ENCODE measurements at places on chromosomes 7 and 10.

- DNase-seq, result no peak
Observed at GRCh38 chr10:119693262-119693957, 32.4 kb upstream of the INPP5F start.

DNA sequence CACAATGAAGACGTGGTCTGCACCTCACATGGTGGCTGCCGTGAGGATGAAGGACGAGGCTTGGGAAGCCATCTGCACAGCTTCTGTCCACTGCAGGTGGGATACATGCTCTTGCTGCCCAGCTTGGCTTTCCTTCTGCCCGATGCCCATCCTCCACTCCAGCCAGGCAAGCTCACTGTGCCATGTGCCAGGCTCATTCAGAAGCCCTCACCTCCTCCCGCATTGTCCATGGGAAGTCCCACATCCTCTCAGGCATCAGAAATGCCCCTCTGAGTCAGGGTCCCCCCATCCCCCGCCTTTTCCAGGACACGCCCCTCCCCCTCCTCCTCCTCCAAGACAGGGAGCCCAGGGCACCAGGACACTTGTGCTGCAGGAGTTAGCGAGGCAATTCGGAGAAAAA, 4.6 kb upstream of the NOM1 start:
- no peak for DNase-seq

DNA sequence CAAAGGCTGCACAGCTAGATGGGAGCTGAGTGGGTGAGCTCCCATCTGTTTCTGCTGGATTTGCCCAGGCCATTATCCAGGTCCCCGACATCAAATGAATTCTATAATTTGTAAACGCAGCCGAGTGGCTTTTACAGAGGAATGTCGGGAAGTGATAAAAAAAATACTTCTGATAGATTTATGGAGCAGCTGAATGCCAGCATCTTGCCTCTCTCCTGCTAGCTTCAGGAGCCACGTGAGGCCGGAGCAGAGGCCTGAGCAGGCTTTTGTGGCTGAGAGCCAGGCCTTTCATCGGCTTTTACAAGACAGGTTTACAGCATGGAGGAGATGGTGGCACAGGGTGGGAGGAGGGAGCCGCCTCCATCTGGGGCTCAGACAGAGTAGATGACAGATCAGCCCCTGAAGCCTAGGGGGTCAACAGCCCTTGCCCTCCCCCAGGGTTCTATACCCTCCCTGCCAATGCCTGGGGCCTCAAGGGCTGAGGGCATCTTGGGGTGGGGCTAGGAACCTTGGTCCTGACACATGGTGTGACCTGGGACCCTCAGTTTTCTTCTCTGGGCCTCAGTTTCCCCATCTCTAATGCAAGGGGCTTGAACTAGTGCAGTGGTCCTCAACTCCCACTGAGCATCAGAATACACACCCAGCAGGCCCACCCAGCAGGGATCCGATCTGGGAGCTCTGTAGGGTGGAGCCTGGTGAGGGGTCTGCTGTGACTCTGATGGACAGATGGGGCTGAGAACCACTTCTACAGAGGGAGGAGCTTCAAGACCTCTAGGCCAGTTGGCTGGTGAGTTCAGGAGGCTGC, 44.2 kb upstream of the PCBD1 start:
- no peak for DNase-seq

DNA sequence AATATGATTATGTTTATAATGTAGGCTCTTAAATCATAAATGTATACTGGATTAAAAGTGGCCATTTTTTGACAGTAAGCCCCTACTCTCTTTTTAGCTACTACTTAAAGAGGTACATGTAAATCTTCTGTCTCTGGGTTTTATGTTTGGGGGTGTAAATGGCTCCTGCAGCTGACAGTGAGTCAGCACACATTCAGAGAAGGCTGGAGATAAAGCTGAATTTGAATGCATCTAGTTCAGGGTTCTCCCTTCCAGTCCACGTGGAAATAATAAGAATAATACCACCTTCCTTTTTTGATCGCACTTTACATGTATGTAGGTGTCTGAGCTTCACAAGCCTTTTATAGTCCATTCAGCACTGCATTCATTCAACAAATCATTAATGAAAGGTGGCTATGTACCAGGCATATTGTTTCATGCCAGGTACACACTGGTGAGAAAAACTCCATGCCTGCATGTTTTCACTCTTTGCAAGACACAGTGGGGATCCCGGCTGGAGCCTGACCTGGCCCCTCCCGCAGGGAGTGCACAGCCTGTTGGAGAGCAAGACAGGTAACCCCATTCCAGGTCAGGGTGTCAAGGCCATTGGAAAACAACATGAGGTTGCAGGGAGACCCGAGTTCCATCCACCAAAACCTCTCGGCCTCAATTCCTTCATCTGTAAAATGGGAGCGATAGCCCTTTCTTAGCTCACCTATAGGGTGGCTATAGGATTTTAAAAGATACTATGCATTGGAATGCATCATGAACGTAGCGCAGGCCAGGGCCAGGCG, 107.5 kb upstream of the ANLN start:
- no peak for DNase-seq

GRCh38 chr10:86390337-86391120, 23.9 kb upstream of the GRID1 start:
- DNase-seq, result no peak

GRCh38 chr7:55992346-55992745, 28.0 kb downstream of the NIPSNAP2 start:
- DNase-seq, result no peak

- no peak for DNase-seq
Observed at GRCh38 chr10:54667136-54667535, 133.9 kb downstream of the PCDH15 start.

DNA sequence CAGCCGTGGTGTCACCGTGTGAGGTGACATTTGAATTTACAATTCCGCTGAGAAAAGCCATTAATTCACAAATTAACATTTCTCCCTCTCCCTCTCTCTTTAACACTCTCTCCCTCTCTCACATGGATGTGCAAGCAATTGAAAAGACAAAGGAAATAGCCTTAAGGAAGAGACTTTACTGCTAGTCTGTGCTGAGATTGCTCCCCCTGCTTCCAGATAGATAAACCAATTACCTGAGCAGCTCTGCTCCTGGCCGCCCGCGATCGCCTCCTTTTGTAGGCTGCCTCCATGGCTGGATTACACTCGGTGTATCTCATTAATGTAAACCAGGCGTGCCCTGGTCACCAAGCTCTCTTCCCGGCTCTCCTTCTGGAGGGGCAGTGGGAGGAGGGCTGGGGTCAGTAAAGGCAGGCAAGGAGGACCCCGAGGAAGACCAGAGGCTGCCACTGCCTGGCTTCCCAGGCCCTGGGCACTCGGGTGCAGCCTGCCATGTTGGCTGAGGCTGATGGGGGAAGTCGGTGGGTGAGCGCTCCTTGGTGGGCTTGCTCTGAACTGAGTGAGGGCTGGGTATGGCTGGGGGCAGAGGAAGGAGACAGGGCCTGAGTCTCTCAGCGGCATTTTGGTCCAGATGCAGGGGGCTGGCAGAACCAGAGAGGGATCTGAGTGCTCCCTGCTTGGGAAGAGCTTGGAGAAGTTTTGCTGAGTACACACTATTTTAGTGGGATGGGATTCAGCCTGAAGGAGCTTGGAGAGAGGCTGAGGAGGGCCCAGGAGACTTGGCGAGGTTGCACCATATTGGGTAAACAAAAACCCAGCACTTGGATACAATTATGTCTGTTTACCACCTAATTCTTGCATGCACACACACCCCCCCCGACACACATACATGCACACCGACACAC, 42.9 kb downstream of the PAX2 start:
- DNase-seq, result no peak

DNA sequence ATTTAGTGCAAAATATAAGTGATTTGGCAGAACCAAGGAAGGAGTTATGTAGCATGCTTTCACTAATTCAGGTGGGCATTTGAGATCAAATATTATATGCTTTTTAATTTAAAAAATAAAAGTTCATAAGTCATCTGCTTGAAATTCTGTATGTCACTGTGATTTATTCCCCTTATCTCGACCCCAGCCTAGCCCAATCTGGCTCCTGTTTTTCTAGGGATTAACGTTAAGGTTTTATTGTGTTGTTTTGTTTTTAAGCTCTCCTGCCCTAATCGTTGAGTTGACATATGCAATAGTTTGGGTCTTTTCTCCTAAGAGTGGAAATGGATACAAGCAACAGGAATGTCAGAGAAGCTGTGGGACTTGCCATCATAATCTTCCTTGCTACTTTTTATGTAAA, 42.6 kb downstream of the WIPF3 start:
- no peak for DNase-seq

DNA sequence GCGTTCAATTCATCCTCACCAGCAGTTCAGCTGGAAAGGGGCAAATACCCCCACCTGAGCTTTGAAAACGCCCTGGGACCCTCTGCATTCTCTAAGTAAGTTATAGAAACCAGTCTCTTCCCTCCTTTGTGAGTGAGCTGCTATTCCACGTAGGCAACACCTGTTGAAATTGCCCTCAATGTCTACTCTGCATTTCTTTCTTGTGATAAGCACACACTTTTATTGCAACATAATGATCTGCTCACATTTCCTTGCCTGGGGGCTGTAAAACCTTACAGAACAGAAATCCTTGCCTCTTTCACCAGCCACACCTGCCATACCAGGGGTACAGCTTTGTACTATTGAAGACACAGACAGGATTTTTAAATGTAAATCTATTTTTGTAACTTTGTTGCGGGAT, 155.8 kb upstream of the LANCL2 start:
- DNase-seq, result no peak

GRCh38 chr7:107661865-107662379, 1.3 kb downstream of the SLC26A4 start:
- DNase-seq, result no peak

- no peak for DNase-seq
Observed at GRCh38 chr10:62199584-62199983, 69.1 kb downstream of the RTKN2 start.

DNA sequence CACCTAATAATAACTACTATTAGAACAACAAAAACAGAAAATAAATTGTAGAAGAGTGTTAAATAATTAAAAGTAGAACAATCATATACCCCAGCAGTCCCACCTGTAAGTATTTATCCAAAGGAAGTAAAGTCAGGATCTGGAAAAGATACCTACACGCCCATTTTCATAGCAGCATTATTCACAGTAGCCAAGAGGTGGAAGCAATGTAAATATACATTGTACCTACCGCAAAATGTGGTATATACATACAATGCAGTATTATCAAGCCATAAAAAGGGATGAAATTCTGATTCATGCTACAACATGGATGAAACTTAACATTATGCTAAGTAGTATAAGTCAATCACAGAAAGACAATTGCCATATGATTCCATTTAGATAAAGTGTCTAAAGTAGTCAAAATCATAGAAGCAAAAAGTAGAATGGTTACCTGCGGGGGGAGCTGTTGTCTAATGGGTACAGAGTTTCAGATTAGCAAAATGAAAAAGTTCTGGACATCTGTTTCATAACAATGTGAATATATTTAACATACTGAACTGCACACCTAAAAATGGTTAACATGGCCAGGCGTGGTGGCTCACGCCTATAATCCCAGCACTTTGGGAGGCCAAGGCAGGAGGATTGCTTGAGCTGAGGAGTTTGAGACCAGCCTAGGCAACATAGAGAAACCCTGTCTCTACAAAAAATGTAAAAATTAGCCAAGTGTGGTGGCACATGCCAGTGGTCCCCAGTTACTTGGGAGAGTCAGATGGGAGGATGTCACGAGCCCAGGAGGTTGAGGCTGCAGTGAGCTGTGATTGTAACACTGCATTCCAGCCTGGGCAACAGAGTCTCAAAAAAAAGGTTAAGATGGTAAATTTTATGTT, 6.0 kb upstream of the TMED4 start:
- DNase-seq, result peak; percentile 35

GRCh38 chr10:55426138-55426537, 625.1 kb upstream of the PCDH15 start:
- no peak for DNase-seq

DNA sequence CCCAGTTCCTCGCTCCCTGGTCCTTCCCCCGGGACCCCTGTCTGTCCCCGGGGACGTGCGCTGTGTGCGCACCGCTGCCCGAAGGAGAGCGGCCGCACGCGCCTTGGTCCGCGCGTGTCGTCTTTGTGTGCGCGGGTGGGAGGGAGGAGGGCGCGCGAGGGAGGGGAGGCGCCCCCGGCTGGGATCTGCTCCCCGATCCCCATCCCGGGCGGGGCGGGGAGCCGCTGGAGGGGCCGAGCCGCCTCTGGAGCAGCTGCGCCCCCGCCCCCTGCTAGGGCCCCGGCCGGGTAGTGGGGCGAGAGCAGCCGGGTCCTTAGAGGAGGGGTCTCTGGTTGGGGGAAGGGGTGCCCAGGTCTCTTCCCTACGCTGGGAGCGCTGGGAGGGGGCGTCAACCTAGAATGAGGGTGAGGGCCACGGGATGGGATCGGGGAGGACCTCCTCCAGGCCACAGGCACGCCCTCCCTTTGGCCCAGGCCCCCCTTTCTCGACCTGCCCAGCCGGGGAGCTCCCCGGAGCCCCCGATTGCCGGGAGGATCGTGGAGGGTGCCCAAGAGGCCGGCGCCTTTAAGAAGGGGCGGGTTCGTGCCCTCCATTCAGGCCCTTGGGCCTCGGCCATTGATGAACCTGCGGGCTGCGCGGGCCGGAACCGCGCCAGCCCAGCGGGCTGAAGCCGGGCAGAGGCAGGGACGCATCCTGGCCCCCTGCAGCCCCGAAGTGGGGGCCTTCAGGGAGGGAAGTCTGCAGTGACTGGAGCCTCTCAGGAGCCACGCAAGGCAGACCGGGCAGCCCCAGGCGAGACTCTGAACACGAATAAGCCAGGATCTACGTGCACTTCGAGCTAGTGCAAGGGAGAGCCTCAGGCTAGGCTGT, 678 bp downstream of the SH2B2 start:
- no peak for DNase-seq

- no peak for DNase-seq
Observed at GRCh38 chr7:17497136-17497535, 198.7 kb downstream of the AHR start.

DNA sequence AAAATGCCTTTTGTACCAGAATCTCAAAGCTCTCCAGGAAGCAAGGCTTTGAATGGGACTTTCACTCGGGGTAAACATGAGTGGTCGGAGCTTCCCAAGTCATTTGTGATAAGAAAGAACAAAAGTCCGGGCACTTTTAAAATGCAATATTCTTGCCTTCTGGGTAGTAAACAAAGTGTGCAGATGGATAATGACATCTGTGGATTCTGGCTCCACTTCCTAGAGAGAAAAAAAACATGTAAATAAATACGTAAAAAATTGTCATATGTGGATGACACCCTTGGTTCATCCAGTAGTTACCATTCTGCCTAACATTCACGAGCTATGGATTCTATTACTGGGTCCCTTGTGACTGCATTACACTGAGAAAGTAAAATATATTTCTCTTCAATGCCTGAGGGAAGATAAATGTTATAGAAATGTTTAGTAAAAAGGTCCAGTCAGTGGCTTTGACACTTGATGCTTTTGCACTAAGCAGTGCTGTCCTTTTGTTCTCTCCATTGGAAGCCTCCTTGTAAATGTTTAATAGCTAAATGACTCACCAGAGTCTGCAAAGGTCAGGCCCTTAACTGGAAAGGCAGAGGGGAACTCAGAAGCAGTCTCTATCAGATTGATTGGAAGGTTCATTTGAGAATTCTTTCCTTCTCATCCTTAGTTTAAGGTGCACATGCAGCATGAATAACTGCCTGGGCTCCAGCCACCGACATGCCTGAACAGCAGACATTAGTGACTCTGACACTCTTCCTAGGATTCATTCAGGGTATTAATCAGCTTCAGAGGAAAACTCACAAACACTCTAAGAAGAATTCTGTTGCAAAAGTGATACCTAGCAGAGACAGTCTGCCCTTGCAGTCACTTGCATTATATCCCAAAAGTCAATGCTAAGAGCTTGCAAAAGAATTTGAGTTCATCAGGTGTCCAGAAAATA, 11.7 kb upstream of the EDRF1 start:
- no peak for DNase-seq

GRCh38 chr7:54967377-54967776, 51.4 kb upstream of the EGFR start:
- DNase-seq, result no peak

GRCh38 chr7:109663806-109664205, 1094.1 kb downstream of the DNAJB9 start:
- DNase-seq, result no peak

- DNase-seq, result no peak
Observed at GRCh38 chr10:132057191-132057681, 8.5 kb upstream of the JAKMIP3 start.

Data from stimulated activated CD8-positive, alpha-beta memory T cell treated with anti-CD3 and anti-CD28 coated beads, Interleukin-4, amount 100 ng/mL, for 1 hour (primary cell).